ENCODE measurements at places on chromosomes 1 and 21.

DNA sequence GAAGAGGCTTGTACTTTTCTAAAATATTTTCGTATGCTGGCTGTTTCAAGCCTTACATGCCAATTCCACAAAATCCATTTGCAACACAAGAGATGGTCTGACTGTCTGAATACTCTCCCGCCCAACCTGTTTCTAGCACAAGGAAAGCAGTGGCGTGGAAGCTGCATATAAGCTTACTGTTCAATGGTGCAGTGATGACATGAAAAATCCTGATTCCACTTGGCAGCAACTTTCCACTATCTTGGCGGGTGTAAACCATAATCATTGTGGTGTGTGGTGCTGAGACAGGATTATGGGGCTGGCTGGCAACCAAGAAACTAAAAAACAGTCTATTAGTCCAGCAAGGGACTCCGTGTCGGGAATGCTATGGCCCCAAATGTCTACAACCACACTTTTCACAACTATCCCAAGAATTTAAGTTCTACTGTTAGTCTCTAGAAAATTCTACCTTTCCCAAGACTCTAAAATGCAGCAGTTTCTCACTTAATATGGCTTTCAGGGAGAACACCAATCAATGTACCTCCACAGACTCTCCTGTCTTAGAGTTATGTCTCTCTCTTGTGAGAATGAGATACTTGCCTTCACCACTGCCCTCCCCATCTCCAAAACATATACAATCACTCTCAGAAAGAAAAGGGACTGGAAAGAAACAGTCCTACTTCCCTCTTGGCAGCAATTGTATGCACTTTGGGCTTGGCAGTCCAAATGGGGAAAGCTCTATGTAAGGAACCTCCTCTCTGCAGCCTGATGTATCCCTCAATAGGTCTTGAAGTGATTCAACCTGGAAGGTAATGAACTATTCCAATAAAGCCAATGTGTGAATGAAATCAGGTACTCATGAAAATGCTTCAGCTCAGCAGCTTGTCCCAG is 9.5 kb downstream of the COLGALT2 start:
- DNase-seq, result no peak

DNA sequence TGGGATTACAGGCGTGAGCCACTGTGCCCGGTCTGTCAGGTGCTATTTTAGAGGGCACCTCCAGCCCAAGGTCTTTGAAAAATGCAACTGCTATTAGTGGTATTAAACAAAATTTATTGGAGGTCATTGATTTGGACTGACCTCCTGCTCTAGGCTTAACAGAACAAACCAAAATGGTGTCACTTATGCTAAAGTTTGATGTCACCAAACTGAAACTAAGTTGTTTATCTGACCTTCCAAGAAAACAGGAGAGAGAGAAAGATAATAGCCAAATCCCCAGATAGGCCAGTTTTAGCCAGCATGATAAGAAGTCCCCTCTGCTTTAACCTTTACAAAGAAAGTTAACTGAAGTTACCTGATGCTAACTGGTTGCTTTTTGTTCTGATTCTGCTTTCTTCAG is 8.1 kb upstream of the INAVA start:
- no peak for DNase-seq

DNA sequence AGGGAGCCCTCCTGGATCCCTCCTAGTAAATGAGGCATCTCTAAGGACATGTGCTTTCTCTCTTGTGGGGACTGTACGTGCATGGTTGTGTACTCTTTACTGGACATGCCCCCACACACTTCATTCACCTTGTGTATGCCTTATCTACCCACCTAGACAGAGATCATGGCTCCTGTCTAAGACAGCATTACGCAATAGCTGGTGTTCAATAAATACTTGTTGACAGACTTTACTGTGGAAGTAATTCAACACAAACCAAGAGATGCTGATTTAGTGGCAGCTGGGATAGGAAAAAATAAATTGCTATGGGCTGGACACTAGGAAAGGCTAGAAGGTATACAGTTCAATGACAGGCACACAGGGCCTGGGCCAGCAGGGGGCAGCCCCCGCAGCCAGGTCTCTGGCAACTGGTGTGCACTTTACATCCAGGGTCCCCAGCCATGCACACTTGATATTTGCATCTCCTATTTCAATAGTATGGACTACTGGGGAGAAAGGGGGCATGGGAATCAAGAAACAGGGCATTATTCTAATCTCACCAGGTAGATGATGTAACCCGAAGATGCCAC is 24.2 kb downstream of the TRABD2B start:
- no peak for DNase-seq

- no peak for DNase-seq
Observed at GRCh38 chr1:60969971-60970509, 112.3 kb upstream of the NFIA start.

GRCh38 chr1:154913273-154913672 is 23.2 kb downstream of the PMVK start:
- no peak for DNase-seq

DNA sequence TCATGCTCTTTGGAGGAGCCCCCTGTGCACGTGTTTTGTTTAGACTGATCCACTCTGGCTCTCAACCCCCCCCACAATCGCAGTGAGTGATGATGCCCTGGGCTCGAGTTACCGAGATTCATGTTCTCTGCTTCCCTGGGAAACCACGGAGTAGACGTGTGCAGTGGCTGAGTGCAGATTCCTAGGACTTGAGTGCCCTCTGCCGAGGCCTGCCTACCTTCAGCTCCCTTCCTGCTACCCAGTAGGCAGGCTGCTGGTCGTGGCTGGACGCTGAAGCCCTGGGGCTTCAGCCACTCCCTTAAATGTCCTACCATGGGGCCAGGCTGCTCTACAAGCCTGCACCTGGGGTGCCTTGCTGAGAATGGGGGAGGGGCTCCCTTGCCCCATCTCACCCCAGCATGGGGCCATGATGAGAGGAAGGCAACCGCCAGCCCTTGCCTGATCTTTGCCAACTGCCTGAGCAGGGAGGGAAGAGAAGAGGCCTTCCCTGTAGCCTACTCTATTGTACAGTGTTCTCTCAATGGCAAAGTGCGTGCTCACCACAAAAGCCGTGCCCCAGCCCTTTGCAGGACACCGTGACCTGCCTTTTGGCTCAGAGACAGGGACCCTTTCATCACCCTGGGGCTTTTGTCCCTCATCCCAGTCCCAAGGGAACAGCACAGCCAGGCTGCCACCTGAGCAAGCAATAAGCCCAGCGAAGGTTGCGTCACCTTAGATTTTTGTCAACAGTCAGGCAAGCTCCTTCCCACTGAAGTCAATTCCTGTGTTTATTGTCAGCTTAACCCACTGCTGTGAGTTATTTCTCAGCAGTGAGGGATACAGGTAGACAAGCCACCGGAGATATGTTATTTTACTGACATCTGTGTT is 4.1 kb upstream of the GRIK3 start:
- no peak for DNase-seq

DNA sequence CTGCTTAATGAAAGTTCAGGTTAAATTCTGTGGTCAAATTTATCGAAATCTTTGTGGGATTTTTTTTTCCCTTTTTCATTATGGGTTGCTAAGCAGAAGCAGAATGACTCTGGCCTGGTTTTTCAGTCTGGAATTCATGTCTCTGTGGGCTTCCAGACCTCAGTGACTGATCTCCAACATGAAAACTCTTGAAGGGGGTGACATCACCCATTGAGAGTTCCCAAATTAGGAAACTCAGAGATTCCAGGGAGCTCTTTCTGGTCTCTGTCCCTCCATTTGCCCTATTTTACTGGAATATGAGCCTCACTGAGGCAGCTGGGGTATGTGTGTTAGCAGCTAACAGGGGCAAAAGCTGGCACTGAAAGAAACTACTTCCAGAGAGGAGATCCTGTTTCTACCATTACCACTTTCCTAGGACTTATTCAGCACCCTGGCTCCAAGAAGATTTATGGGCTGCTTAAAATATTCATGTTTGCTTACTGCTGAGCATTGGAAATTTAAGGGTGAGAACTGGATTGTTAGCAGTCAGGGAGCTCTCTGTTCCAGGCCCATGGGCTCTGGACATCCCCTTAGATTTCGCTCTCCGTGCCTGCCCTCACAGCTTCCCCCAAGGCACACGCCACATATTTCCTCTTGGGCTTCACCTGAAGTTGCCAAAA is 203.4 kb upstream of the SPAG17 start:
- no peak for DNase-seq

GRCh38 chr1:160309571-160309970 is 24.6 kb upstream of the PEX19 start:
- DNase-seq, result no peak

DNA sequence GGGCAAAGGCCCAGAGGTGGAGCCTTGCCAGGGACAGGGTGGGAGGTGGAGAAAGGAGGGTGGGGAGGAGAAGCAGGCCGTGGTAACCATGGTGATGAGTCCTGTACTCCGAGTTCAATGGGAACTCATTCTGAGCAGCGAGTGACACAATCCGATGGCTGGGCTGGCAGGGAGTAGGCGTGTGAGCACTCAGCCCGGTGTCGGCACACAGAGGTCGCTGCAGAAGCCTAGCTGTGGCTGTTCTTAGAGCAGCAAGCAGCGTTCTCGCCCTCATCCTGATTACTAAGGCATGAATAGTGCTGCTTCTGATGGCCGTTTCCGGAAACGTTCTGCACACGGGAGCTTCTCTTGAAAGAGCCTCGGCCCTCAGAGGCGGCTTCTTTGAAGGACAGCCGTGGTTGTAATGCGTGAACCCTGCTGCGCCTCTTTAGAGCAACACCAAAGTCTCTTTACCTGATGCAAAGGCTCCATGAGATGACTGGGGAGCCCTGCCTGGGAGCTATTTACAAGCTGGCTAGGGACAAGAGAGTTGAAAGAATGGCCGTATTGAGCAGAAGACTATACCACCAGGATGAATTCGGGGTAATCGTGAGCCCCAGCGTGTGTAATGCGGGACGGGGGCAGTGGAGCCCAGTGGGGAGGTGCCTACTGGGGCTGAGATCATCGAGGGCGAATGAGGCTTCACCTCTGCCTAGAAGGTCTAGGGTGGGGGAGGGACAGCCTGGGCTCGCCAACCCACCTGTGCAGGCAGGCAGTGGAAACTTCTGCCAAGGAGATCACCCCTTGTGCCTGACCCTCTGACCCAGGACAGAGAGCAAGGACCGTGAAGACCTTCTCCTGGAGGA is 72.8 kb upstream of the PAX7 start:
- DNase-seq, result no peak

GRCh38 chr1:235136111-235136510 is 7.5 kb upstream of the TOMM20 start:
- no peak for DNase-seq

DNA sequence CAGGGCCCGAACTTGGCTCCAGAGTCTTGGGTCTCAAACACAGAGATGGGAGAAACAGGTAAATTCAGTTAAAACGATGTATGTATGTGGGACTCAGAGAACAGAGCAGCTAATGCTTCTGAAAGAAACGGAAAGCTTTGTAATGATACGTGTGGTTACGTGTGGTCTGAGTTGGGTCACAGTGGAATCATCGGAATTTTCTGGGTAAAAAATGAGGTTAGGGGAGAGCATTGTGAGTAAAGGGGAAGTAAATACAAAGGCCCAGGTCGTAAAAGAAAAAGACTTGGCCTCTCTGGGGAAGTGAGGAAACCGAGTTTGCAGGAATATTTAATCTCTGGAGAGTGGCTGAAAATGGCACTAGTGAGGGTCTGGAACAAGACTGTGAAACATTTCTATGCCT is 8.3 kb downstream of the NHLH2 start:
- no peak for DNase-seq

- no peak for DNase-seq
Observed at GRCh38 chr21:25176637-25177412, 430.5 kb downstream of the MRPL39 start.

- DNase-seq, result no peak
Observed at GRCh38 chr1:58899587-58900271, 115.9 kb upstream of the JUN start.
